Stomach (tissue), 19 donors: ENCODE measurements at places on chromosomes 3 and 15. TPM values are rescaled to one million over a fixed set of nuclear protein-coding genes. Genes with fewer than 3 reads are reported as not detected.

DNA sequence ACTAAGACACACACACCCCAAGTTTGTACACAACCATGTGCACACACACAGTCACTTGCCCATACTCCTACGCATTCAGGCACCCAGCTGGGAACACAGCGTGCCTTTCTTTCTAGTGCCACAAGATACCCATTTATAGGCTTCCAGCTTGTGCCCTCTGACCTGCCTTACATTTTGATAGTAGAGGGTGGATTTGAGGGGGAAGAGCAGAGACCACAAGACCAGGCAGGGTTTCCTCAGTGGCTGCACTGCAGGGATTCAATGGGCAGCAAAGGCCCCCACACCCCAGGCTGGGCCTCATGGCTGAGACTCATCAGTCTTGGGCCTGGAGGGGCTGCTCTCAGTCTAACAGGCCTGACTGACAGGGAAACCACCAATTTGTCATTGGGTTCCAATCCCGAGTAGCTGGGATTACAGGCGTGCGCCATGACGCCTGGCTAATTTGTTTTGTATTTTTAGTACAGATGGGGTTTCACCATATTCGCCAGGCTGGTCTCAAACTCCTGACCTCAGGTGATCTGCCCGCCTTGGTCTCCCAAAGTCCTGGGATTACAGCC, 18.8 kb upstream of the ANKDD1A start:
- no peak for DNase-seq
- H3K27ac ChIP-seq, result peak overlapping the region; percentile 86
- peaks cover 40% of the 10 kb centered on the region for H3K4me1 ChIP-seq
- no peak overlapping the region for H3K4me3 ChIP-seq

GRCh38 chr3:55746808-55747413, 259.8 kb upstream of the WNT5A start:
- H3K36me3 ChIP-seq, result no peaks in the 10 kb centered on the region
- no peak overlapping the region for H3K4me3 ChIP-seq
- no peak overlapping the region for H3K27ac ChIP-seq

GRCh38 chr15:80958818-80959495, 30.7 kb downstream of the MESD start:
- H3K27ac ChIP-seq, result no peak overlapping the region
- H3K4me3 ChIP-seq, result no peak overlapping the region
- H3K27me3 ChIP-seq, result no peaks in the 10 kb centered on the region
- peaks cover 18% of the 10 kb centered on the region for H3K36me3 ChIP-seq
- no peak for DNase-seq

DNA sequence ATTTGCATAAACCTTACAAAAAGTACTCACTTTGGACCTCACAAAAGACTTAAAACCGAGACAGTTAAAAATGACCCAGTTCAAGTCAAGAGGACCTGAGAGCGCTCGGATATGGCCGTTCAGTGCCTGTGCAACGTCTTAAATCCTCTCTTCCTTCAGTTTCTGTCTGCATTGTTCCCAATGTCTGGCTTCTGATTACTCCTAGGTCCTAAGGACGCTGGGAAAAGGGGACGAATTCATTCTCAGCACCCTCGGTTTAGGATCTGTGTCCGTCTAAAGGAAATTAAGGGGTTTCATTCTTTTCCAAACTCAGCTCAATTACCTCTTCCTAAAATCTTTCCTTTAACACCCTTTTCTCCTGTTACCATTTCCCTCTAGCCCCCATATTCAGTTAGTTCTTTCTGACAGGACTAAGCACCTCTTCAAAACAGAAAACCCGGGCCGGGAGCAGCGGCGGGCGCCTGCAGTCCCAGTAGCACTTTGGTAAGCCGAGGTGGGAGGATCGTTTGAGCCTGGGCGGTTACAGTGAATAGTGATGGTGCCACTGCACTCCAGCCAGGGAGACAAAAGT, 970 bp downstream of the DPPA4 start:
- DNase-seq, result peak; percentile 63
- no peak overlapping the region for H3K27ac ChIP-seq
- H3K4me3 ChIP-seq, result peak overlapping the region; percentile 34
- H3K27me3 ChIP-seq, result peaks cover 7% of the 10 kb centered on the region
- no peaks in the 10 kb centered on the region for H3K4me1 ChIP-seq

DNA sequence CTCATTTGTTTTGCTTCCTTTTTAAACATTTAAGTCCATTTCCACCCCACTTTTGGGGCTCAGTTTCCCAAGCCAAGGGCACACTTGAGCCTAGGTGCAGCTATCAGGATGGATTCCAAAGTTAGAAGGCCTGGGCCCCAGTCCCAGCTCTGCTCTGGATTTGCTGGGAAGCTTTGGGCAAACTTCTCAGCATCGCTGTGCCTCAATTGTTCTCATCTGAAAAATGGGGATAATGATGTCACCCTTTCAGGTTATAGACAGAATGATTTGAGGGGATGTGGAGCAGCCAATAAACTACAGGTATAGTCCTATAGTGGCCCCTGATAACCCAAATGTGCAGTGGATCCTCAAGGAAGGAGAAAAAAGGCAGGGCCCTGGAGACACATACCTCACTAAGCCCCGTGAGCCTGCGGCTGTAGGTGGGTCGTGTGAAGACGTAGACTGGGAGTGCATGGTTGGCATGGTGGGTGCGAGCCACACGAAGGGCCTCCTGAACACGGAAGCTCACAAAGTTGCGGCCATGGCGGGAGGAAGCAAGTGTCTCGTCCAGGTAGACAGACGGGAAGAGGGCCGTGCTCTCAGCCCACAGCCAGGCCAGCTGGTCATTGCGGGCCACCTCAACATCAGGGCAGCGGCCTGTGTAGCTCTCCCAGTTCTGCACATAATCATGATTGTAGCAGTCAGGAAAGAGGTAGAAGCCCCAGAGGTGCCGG, 3.2 kb downstream of the HYAL2 start:
- H3K27ac ChIP-seq, result peak overlapping the region; percentile 71
- peaks cover 85% of the 10 kb centered on the region for H3K4me1 ChIP-seq
- H3K27me3 ChIP-seq, result no peaks in the 10 kb centered on the region
- H3K4me3 ChIP-seq, result peak overlapping the region; percentile 82
- H3K36me3 ChIP-seq, result peaks cover 37% of the 10 kb centered on the region

GRCh38 chr3:123321806-123322205, 120.1 kb downstream of the SEC22A start:
- H3K27me3 ChIP-seq, result no peaks in the 10 kb centered on the region
- no peak overlapping the region for H3K27ac ChIP-seq

DNA sequence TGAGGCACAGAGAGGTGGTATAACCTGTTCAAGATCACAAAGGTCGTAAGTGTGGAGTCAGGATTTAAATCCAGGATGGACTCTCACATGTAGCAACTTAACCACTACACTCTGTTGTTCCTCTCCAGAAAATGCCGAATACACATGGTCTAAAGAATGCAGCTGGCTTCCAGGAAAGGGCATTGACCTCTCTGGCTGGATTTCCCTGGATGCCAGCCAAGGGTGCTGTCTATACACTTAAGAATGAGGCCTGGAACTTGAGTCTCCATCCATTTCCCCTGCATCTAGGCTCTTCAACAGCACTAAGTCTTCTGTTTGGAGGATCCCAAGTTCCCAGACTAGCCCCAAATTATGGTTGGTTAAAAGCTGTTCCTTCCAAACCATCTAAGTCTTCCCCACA, 60.5 kb downstream of the CERS3 start:
- peaks cover 11% of the 10 kb centered on the region for H3K4me1 ChIP-seq
- DNase-seq, result peak; percentile 69
- no peaks in the 10 kb centered on the region for H3K27me3 ChIP-seq
- no peaks in the 10 kb centered on the region for H3K36me3 ChIP-seq
- H3K27ac ChIP-seq, result no peak overlapping the region

GRCh38 chr3:197343656-197344408, 45.4 kb upstream of the DLG1 start:
- H3K36me3 ChIP-seq, result no peaks in the 10 kb centered on the region
- no peaks in the 10 kb centered on the region for H3K27me3 ChIP-seq
- no peak overlapping the region for H3K4me3 ChIP-seq
- no peak for DNase-seq

DNA sequence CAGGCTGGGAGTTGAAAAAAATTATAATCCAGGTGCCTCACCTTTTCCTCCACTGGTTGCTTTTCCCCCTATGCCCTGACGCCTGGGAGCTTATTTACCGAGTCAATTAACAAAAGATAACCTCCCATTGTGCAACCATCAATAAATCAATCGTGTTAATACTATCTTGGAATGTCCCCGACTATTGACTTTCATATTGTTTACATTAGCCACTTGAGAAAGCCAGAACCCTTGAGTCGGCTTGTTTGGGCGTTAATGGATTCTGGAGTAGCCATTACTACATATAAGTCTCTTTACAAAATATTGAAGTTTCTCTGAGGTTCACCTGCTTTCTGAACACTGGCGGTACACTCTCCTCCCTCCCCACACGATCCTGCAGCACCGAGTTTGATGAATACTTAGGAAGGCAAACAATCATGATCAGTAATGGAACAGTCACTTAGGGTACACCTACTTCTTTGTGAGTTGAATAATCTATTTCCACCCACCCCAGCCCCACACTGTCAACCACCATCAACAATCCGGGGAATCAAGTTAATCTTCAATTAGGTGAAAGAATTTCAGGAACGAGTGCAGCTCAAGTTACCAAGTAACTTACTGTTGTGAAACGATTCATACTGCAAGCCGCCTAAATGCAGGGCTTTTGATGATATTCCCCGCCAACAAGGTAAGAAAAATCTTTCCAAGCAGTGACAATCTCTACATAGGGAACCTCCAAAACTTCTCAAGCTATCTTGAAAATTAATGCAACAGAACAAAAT, 159.3 kb upstream of the NR2F2 start:
- H3K27me3 ChIP-seq, result no peaks in the 10 kb centered on the region

DNA sequence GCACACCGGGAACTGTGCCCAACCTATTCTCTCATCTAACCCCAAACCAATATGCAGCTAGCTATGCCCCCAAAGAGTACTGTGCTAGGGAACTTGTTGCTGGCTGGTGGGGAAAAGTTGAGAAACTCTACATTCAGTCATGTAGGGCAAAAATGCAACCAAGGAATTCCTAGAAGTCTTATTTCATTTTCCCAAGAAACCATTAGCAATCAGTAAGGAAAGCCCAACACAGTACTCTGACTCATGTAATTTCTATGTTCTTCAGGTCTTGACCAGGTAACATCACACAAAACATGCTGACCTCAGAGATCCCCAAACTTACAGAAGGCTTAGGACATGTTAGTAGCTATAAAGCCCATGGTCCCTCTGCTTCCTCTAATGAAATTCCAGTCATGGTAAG, 52.1 kb downstream of the TASOR start:
- peaks cover 15% of the 10 kb centered on the region for H3K4me1 ChIP-seq
- no peak overlapping the region for H3K4me3 ChIP-seq
- DNase-seq, result no peak
- H3K27ac ChIP-seq, result peak overlapping the region; percentile 2

- no peaks in the 10 kb centered on the region for H3K4me1 ChIP-seq
- no peaks in the 10 kb centered on the region for H3K27me3 ChIP-seq
- DNase-seq, result no peak
- H3K4me3 ChIP-seq, result no peak overlapping the region
- H3K36me3 ChIP-seq, result peaks cover 97% of the 10 kb centered on the region
These were observed 74.7 kb upstream of the ACKR4 start for GRCh38 chr3:132522353-132522752.

GRCh38 chr3:171563298-171563697, 103.1 kb upstream of the TNIK start:
- no peaks in the 10 kb centered on the region for H3K36me3 ChIP-seq
- no peak for DNase-seq
- no peak overlapping the region for H3K27ac ChIP-seq
- H3K4me3 ChIP-seq, result no peak overlapping the region
- H3K4me1 ChIP-seq, result no peaks in the 10 kb centered on the region

DNA sequence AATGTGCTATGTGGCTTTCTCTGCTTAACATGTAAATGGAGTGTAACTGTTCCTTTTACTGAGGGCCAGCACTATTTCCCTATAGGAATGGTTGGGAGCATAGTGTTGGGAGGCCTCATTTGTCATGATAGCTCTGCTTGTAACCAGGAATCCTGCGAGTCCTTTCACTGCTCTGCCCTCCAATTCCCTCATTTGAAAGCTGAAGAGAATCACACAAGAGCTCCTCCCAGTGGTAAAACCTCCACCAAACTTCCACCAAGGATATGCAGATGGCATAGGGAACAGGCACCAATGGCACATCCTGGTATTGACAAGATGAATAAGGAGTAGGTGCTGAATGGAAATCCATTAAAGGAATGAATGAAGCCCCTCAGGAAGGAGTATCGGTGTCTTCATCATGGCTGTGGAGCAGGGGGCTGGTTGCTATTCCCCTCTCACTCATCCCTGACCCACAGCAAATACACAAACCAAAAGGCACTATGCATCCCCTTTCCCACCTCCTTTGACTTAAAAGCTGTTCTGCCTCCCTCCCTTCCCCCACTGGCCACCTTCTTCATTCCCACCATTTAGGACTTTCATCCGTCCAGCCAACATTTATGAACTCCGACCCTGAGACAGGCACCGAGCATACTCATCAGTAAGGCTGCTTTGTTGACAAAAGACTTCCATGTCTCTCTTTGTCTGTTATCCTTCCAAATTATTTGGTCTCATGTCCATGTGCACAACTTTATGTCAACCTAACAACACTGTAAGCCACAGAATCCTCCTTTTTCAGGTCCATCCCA, 560.8 kb downstream of the FOXP1 start:
- H3K36me3 ChIP-seq, result peaks cover 7% of the 10 kb centered on the region
- no peak overlapping the region for H3K27ac ChIP-seq
- no peaks in the 10 kb centered on the region for H3K27me3 ChIP-seq
- DNase-seq, result no peak
- no peak overlapping the region for H3K4me3 ChIP-seq
- peaks cover 79% of the 10 kb centered on the region for H3K4me1 ChIP-seq

DNA sequence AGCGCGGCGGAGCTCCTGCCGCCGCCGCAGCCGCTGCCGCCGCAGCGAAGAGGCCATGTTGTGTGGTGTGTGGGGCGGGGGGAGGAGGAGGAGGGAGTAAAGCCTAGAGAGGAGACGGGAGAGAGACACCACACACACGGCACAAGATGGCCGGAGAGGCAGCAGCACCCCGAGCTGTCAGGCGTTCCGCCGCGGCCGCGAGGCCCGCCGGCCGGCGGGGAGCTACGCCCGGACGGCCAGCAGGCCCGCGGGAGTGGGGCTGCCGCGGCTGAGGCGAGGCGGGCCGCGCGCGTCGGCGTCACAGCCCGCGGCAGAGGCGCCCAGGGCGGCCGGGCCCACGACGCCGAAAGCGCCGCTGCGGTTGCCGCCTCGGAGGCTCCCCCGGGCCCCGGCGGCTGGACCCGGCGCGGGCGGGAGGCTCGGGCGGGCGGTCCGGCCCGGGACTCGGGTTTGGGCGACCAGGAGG, 17.4 kb upstream of the CHD2 start:
- DNase-seq, result no peak
- peaks cover 22% of the 10 kb centered on the region for H3K4me1 ChIP-seq
- H3K36me3 ChIP-seq, result peaks cover 19% of the 10 kb centered on the region

- H3K27ac ChIP-seq, result no peak overlapping the region
- H3K36me3 ChIP-seq, result no peaks in the 10 kb centered on the region
- no peak overlapping the region for H3K4me3 ChIP-seq
- DNase-seq, result no peak
These were observed 33.5 kb downstream of the GJD2 start for GRCh38 chr15:34721157-34721801.

The SLC22A13 gene
- polyA plus RNA-seq, result not detected

The TGM4 gene
- polyA plus RNA-seq, result not detected

The PXYLP1 gene
- polyA plus RNA-seq, result 1.7 TPM

The TADA3 gene
- 62.0 TPM for polyA plus RNA-seq

The ZNF662 gene
- 1.4 TPM for polyA plus RNA-seq

The ZCWPW2 gene
- polyA plus RNA-seq, result 0.88 TPM

The ITPKA gene
- polyA plus RNA-seq, result 3.0 TPM
